ENCODE measurements at places on chromosomes 6 and 20. TPM values are rescaled to one million over a fixed set of nuclear protein-coding genes. Genes with fewer than 3 reads are reported as not detected.

GRCh38 chr6:108581237-108581931, 20.7 kb downstream of the FOXO3 start:
- no peak for DNase-seq

DNA sequence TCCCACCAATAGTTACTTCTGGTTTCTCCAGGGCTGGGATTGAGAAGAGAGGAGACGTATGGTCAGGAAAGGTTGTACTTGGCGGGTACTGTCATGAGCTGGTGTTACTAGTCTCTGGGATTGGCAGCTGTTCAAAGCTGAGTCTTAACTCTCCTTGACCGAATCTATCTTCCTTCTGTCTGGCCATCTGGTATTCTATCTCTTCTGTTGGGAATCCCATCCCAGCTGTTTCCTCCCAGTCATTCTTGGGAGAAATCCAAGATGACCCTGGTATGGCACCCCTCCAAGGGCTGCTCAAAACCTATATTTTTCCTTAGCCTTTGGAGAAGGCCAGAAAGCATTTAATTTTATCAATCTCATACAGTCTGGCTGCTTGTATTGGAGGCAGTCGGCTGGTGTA, 287.0 kb upstream of the CHD6 start:
- DNase-seq: no peak

SMOC2 gene
- total RNA-seq: not detected

TBCC gene
- total RNA-seq: 55.2 TPM

TCF19 gene
- 6.4 TPM for total RNA-seq

MYH7B gene
- 0.04 TPM for total RNA-seq

GRCh38 chr6:75213732-75214131, 7.9 kb upstream of the COL12A1 start:
- no peak for DNase-seq

SNPH gene
- 7.1 TPM for total RNA-seq

DNA sequence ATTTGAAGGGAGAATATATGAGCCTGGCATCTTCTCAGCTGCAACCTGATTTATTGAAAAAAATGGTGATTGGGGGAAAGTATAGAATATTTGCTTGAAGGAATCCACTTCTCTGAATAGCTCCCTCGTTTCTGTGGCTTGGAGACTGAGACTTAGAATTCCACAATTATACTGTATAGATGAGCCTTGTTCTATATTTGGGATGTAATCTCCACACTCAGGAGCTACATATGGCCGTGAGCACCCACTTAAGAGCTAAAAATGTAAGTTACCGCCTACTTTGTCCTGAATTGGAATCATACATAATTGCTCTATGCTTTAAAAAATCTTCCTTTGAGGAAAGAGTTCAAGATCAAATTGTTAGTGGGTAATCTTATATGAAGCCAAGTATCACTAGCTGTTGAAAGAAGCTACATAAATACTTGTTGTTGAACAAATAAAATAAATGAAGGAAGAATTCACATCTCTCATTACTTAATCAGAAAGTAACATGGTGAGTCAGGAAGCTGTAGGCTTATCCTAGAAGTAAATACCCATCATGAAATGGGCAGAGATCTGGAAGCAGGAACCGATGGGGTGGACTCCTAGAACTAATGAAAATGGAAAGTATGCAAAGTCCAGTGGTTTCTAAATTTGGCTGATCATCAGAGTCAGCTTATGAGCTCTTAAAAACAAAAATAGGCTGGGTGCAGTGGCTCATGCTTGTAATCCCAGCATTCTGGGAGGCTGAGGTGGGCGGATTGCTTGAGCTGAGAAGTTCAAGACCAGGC, 254.3 kb downstream of the SOX4 start:
- no peak for DNase-seq

DNA sequence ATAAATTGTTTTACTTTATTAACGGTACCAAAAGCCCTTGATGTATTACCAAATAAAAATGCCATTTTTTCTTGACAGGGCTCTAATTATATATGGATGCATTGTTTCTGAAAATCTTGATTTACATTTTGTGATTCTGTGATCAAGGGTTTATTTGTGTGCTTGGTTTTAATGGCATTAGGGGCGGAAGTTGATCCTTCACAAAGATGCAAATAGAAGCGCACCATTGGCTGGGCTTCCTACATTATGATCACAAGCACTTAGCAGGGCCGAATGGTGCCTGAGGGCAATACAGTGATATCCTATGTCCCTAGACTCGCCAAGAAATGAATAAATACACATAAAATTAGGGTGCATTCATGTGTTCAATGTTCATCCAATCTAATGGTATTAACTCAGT, 172.9 kb upstream of the UST start:
- no peak for DNase-seq

FGD2 gene
- 0.68 TPM for total RNA-seq

DNA sequence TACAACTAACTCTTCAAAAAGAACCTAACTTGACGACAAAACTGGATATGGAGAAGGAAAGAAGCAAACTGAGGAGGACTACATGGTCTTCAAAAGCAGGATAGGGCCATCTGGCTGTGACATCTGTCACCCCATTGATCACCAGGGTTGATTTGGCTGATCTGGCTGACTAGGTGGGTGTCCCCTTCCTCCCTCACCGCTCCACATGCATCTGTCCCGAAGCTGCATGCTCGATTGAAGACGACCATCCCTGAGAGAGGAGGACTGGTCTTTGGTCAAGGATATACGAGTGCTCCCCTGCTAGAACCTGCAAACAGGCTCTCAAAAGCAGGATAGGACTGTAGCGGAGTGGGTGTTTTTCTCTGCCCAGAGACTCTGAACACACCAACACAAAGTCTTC, 21.7 kb downstream of the CPNE1 start:
- DNase-seq: no peak

DNA sequence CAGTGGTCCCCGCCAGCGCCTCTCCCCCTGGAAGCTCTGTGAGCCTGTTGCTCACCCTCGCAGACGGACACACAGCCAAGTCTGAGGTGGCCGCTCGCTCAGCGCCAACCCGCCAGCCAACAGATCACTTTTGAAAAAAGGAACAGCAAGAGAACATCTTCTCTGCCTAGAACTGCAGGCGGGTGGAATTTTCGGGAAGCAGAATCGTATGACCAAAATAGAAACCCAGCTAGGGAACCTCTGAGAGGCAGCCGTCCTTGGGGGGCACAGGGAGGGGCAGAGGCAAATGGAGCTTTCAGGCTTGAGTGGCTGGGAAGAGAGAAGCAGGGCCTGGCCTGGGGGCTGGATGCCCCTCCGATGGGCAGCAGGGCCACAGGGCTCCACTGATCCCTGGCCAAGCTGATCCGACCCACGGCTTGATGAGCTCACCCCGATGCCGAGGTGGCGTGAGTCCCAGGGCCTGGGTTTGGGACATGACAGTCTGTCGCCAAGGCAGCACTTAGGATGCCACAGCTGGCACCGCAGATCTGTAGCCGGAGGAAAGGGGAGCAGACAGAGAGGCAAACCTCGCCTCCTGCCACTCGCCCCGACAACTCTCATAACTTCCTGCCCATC, 9.8 kb downstream of the NFATC2 start:
- DNase-seq: no peak

- DNase-seq: no peak
Measured at GRCh38 chr20:2700913-2701620, 8.5 kb downstream of the EBF4 start.

DOP1A gene
- 17.0 TPM for total RNA-seq

DNA sequence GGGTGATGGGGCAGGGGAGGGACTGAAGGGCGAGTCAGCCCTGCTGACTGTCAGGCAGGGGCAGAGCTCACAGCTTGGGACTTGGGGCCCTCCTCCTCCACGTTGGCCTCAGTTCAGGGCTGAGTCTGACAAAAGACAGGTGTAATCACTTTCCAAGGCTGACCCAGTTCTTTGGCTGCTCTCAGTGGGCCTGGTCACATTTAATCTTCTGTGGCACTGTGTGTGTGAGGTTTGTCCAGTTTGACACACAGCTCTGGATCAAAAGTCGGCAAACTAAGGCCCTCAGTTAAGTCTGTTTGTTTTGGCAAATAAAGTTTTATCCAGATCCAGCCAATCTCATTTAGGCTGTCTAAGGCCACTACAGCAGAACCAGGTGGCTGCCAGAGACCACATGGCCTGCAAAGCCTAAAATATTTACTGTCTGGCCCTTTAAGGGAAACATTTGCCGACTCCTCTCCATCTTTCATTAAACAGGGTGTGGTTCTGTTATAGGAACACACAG, 5.1 kb upstream of the MAP1LC3A start:
- DNase-seq: no peak

DNA sequence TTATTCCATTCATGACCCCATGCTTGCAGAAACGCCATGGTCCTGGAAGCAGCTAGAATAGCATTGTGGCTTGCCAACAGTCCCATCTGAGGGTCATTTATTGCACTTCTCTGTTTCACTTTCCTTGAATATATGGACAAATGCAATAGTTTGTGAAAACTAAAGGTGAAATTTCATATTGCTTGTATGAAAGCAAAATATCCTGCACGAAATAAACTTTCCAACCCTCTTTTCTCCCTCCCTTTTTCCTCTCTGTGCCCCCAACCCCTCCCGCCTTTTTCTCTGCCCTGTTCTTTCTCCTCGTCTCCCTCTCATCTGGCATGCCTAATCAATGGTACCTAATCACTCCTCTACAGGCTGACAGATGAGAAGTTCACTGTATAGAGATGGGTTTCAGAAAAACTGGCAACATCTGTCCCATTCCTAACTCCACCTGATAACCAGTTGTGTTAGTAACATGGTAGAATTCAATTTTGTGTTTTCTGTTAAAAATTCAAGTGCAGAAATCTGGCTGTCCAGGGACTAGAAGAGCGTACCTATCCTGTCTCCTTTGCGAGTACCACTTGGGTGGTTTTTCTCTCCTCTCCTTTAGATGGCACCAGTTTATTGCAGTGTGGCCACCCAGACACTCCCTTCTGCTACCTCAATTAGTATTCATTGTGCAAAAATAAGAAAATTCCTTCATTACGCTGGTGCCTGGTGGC, 198.6 kb downstream of the FOXA2 start:
- no peak for DNase-seq

YIPF3 gene
- total RNA-seq: 153 TPM

GRCh38 chr6:6994796-6995195, 113.0 kb upstream of the RREB1 start:
- no peak for DNase-seq

- DNase-seq: no peak
Measured at GRCh38 chr6:45305546-45305945, 22.6 kb upstream of the RUNX2 start.

NCOA5 gene
- 30.5 TPM for total RNA-seq

TAF8 gene
- total RNA-seq: 13.5 TPM

GMPR gene
- 0.96 TPM for total RNA-seq

PNPLA1 gene
- not detected for total RNA-seq

DNA sequence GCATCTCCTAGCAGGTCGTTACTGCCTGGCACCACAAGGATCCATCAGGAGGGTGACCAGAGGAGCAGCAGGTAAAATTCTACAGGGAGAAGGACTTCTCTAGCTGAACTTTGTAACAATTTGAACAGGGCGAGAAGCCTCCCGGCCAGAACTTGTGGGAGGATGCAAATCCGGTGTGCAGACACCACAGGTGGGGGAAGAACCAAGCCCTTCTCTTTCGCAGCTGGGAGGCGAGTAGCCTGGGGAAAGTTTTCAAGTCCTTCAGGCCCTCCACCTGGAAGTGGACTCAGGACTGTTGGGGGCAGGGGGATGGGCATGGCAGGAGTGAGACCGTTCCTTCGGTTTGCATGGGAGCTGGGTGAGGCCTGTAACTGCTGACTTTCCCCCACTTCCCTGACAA, 42.7 kb upstream of the FAM210B start:
- no peak for DNase-seq

RAB44 gene
- total RNA-seq: 0.07 TPM

TMEM74B gene
- total RNA-seq: 4.5 TPM

SLC22A16 gene
- 0.71 TPM for total RNA-seq

OPRM1 gene
- total RNA-seq: not detected

ALDH8A1 gene
- 9.3 TPM for total RNA-seq

GRCh38 chr6:33757906-33758305, 11.2 kb upstream of the IP6K3 start:
- DNase-seq: no peak

DNA sequence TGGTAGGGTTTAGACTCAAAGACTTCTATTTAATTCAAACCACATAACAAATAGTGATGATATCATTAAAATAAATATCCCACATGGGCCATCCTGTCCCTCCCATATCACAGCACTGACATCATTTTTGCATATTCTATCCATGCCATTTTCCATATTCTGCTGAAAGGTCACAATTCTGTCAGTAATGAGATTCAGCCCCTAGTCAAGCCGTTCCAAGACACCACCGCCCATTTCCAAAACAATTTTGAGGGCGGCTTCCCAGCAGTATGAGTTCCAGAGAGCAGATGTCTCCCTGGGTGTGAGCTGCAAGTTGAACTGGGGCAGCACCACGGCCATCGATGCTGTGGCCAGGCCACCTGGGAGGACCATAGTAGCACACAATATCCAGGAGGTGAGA, 65.1 kb upstream of the PLEKHG1 start:
- DNase-seq: no peak

DNA sequence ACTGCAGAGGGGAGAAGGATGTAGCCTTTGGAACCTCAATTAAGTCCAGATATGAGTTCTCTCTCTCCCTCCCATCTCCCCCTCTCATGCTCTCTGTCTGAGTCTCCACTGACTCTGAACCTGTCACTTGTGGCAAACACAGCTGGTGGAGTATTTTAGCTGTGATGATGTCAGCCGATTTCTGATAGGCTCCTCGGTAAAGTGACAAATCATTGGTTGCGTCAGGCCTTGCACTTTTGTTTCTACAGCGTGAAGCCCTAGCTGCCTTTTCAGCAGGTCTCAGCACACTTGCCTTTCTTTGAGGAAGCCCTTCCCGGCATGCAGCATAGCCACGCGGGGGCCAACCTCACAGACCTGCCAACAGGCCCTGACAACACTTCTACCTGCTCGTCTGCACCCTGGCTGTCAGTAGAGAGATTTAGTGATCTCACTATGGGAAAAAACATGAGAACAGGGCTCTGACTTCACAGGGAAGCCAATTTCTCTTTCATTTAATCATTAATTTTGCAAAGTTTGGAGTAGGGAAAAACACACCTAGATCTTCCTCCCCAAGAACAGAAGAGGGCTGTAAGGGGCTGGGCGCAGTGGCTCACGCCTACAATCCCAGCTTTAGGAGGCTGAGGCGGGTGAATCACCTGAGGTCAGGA, 84.4 kb downstream of the GMPR start:
- DNase-seq: no peak

DNA sequence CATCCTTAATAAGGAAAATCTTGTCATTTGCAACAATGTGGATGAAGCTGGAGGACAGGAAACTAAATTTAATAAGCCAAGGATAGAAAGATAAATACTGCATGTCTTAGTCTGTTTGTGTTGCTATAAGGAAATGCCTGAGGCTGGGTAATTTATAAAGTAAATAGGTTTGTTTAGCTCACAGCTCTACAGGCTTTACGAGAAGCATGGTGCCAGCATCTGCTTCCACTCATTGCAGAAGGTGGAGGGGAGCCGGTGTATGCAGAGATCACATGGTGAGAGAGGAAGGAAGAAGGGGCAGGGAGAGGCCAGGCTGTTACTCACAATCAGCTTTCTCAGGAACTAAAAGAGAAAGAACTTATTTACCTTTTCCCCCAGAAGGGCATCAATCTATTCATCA, 118.9 kb upstream of the SMLR1 start:
- no peak for DNase-seq

MPIG6B gene
- 0.29 TPM for total RNA-seq

GRCh38 chr6:169983651-169984050, 232.2 kb downstream of the ERMARD start:
- DNase-seq: no peak
